Muscle of leg (tissue), 16 donors: ENCODE measurements at places on chromosomes 4 and X. TPM values are rescaled to one million over a fixed set of nuclear protein-coding genes. Genes with fewer than 3 reads are reported as not detected.

The ITM2A gene
- 697 TPM for polyA plus RNA-seq

The EGFL6 gene
- 115 TPM for polyA plus RNA-seq

The EVC2 gene
- polyA plus RNA-seq = 6.5 TPM

The POF1B gene
- 1.9 TPM for polyA plus RNA-seq

The PCSK1N gene
- 0.15 TPM for polyA plus RNA-seq

The NPY2R gene
- not detected for polyA plus RNA-seq

The ARHGEF6 gene
- 37.0 TPM for polyA plus RNA-seq

The PDCL2 gene
- not detected for polyA plus RNA-seq

The PFKFB1 gene
- polyA plus RNA-seq = 1.7 TPM

The UXT gene
- polyA plus RNA-seq = 85.5 TPM

The ENAM gene
- polyA plus RNA-seq = 1.4 TPM

The ZAR1 gene
- polyA plus RNA-seq = not detected

The MTNR1A gene
- not detected for polyA plus RNA-seq

The TAF7L gene
- 0.21 TPM for polyA plus RNA-seq

The DUSP21 gene
- polyA plus RNA-seq = not detected

DNA sequence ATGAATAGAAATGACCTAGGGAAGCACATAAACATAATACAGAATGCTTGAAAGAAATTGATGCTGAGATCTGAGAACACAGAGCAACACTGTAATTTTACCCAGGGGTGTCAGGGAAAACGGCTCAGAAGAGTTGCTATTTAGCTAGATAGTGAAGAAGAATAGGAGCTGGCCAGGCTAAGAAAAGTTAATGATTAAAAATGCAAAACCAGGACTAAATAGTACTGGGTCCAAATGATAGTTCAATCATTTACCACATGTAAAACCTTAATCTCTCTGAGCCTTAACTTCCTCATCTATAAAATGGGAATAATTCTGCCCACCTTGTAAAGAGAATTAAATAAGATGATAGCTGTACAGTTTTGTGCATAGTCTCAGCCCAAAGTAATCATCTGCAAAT is 97.1 kb downstream of the PARM1 start:
- no peak for DNase-seq

DNA sequence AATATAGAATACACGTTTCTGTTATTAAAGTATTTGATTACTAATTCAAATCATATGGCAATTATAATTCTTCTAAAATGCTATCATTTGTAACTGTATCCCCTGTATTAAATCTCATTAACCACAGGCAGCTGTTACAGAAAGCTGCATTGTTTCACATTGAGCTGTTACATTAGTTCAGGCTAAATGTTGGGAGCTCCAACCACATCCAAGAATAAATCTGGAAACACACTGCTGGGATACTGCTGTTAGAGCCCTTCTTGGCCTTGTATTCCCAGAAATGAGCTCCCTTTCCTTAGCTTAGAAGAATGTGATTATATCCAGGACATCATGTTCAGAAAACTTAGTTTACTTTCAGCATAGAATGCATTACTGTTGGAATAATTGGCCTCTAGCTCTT is 48.2 kb downstream of the GUCY1B1 start:
- peak; percentile 72 for DNase-seq

DNA sequence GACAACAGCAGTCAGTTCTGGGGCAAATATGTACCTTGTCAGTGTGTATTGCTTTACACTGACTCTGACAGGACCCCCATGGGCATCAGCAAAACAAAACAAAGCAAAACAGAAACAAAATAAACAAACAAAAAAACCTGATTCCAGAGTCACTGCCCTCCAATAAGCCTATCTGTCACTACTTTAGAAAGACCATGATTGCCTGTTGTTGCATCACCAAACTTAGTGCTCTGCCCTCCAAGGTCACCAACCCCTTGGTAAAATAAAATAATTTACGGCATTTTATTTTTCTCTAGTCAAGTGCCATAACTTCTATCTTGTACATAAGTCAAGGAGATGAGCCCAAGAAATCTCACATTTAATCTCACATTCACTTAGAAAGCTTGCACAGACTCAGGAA is 120.9 kb upstream of the ADAMTS3 start:
- DNase-seq = no peak

DNA sequence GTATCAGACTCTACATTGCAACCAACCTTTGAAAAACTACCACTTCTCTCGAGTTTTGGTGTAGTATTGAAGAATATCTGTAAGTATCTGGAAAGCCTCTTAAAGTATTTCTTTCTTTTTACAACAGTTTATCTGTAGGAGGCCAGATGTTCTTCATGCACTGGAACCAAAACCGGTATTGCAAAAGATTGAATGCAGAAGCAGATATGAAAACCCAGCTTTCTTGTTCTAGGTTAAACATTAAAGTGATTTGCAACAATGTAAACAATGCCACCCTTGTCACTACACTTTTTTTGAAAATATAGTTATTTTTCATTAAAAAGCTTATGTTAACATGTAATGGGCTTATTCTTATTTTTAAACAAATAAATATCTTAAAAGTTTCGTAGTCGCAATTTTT is 27.2 kb downstream of the PLS3 start:
- no peak for DNase-seq

DNA sequence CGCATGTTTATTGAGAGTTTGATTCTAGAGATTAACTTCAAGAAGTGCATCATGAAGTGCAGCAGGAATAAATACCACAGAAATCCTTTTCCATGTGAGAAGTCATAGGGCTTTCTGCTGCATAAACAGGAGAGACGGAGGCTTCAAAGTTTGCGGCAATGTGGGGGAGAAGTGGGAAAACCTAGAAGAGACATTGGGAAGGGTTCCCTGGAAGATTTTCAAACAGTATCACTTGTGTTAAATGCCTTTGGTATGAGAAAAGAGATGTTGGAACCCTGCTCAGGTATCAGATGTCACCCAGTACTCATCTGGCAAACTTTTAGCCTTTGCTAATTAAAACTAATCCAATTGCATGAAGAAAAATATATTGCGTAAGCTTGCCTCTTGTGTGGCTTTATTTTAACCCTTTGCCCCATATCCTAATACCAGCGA is 15.4 kb downstream of the NHS start:
- no peak for DNase-seq

GRCh38 chrX:13923845-13924244 is 105.8 kb downstream of the GEMIN8 start:
- no peak for DNase-seq

DNA sequence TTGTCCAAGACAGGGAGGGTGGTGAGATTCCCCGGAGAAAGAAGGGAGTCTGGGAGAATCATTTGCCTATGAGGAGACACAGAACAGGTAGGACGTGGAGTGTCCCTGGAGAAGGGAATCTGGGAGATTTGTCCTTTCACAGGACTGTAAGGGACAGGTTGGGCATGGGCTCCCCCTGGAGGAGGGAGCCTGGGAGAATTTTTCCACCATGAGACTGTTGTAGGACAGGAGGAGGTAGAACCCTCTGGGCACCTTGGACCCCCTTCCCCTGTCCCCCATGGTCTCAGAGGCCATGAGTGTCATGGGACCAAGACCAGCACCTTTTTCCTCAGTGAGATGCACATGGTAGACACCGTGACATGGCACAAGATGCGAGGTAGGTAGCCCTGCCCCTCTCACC is 2.8 kb downstream of the PORCN start:
- no peak for DNase-seq

DNA sequence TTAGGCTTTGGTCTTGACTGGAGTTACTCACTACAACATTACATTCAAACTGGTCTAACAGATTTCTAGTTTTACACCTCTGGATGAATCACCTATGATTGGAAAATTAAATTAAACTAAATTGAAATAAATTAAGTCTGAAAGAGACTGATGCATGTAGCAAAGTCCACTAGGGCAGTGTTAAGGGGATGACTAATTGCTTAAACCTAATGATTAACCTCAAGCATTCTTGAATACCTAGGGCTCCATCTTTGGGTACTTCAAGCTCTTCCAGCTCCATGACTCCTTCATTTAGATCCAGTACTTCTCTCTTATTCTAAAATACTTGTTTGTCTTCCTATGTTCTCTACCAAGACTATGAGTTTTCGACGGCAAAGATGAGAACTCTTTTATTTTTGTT is 86.8 kb downstream of the SH2D1A start:
- DNase-seq = no peak

- no peak for DNase-seq
These were observed 38.8 kb upstream of the TCEANC start for GRCh38 chrX:13614154-13614553.

- no peak for DNase-seq
These were observed 178.3 kb downstream of the MAPK10 start for GRCh38 chr4:86181585-86181984.

DNA sequence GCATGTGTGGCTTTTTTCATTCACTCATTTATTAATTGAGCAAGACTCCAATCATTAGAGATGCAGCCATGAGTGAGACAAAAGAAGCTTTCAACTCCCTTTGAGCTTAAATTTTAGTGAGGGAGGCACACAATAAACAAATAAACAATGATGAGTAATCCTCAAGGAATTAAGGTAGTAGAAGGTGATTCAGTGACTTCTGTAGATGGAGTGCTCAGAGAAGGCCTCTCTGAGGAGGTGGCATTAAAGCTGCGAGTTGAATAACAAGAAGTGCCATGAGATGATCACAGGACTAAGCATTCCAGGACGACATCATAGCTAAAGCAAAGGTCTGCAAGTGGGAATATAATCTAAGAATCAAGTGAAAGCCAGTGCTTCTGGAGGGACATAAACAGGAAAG is 77.6 kb downstream of the NWD2 start:
- no peak for DNase-seq

DNA sequence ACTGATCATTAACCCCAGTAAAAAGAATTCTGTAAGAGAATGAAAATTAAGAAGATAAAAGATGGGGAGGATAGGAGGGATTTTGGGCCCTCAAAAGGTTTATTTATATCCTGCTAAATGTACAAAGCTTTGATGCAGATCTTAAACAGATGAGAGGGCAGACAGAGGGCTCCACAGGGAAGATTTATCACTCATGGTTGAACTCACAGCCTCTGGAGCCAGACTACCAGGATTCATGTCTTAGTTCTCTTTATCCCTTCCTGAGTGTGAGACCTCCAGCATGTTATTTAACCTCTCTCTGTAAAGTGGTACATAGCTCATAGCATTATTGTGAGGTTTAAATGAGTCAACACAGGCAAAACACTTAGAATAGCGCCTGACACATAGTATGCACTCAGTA is 74.4 kb downstream of the SOWAHB start:
- no peak for DNase-seq

- DNase-seq = no peak
These were observed 7.9 kb downstream of the PLK4 start for GRCh38 chr4:127888559-127888958.

DNA sequence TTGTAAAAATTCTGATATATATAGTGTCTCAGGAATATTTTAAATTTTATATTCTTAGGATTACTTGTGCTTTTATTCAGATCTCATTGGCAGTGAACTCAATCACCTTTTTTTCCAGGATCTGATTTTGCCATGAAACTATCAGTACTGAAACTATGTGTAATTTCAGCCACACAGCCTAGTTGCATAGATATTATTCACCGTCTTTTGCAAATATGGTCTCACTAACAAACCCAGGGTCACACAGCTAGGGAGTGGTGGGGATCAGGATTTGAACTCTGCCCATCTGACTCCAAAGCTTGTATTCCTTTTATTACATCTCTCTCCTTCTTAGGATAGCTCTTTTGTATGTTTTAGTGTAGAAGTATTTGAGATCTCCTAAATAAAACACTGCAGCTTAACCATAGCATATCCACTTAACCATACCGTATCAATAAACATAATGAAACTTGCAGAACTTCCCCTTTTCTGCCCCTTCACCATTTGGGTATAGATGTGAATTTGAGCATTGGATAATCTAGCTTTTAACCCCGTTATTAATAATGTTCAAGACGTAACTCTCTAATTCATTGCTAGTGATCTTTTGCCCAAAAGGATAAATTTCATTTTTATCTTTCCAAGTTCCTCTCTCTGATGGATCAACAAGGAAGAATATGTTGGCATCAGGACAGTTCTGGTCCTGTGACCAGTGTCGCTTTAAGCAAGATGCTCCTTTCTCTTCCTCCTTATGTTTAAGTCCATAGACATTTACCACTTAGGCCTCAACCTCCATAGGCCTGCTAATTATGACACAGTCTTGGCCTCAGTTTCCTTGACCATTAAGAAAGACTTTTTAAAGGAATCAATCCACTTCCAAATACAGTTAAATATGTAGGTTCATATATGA is 74.6 kb downstream of the RAPGEF2 start:
- DNase-seq = no peak

- no peak for DNase-seq
These were observed 203.0 kb downstream of the AFAP1 start for GRCh38 chr4:7736436-7737267.

DNA sequence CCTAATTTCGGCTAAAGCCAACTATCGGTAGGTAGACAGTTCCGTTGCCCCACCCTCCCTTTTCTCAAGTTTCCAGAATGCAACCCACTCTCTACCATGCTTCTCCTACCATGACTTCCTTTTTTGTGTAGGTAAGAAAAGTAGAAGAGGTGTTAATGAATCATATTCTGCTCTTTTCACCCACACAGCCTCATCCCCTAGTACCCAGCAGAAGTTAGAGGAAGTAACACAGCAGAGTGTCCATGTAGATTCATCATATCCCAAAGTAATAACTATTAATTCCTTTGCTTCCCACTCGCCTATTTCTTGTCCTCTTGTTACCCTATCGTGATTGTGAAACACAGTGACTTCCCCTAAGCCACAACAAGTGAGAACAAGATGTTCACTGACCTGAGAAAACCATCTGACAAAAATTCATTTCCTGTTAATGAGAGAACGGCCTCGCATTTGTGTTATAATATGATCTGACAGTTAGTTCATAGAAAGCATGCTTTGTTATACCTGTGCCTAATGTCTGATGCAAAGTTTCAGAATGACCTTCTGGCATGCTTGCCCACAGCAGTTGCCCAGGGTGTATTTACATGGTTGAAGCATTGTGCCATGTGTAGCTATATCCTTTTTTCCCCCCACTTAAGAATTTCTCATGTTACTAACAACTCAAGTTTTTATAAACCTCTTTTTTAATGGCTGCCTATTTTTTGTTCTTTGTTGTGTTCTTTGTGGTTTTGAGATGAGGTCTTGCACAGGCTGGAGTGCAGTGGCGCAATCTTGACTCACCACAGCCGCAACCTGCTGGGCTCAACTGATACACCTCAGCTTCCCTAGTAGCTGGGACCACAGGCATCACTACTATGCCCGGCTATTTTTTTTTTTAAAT is 185.6 kb downstream of the RAP1GDS1 start:
- DNase-seq = no peak

- DNase-seq = peak; percentile 48
These were observed 142.9 kb downstream of the TMEM164 start for GRCh38 chrX:110145854-110146253.
